ENCODE measurements at places on chromosomes 16 and 17. TPM values are rescaled to one million over a fixed set of nuclear protein-coding genes. Genes with fewer than 3 reads are reported as not detected.

Gene SLC6A2
- not detected for total RNA-seq

Gene TP53TG3C
- total RNA-seq, result 0.23 TPM

Gene CCL4
- total RNA-seq, result not detected

Gene BHLHA9
- not detected for total RNA-seq

Gene MYH2
- total RNA-seq, result not detected

Gene SSTR5
- total RNA-seq, result not detected

Gene CCDC78
- total RNA-seq, result 4.2 TPM

Gene KRT23
- total RNA-seq, result not detected

Gene SLC5A10
- total RNA-seq, result not detected

Gene RND2
- 0.11 TPM for total RNA-seq

Gene NTHL1
- 90.5 TPM for total RNA-seq

Gene SLFN13
- 0.80 TPM for total RNA-seq

Gene CA5A
- total RNA-seq, result not detected

Gene CCL8
- not detected for total RNA-seq

Gene TNFSF13
- total RNA-seq, result 0.37 TPM

Gene CD300LF
- not detected for total RNA-seq

Gene CACNG5
- not detected for total RNA-seq

Gene SPDYE4
- total RNA-seq, result not detected

Gene MYH13
- not detected for total RNA-seq

Gene MYH11
- total RNA-seq, result 0.03 TPM

DNA sequence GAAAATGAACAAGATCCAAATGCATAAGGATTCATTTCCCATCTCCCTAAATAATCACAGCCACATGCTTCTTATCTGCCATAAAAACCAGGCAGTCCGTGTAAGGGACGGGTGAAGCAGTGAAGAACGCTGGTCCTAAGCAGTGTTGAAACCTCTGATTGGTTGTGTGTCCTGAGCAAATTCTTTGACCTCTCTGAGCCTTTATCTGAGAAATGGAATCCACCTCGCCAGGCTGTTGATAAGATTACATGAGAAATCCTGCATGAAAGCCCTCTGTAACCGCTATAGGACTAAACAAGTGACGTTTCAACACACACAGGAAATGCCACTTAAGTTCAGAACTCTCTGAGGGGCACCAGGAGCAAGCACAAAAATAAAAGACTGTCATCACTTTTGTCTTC is 26.8 kb downstream of the GAS7 start:
- DNase-seq, result no peak

DNA sequence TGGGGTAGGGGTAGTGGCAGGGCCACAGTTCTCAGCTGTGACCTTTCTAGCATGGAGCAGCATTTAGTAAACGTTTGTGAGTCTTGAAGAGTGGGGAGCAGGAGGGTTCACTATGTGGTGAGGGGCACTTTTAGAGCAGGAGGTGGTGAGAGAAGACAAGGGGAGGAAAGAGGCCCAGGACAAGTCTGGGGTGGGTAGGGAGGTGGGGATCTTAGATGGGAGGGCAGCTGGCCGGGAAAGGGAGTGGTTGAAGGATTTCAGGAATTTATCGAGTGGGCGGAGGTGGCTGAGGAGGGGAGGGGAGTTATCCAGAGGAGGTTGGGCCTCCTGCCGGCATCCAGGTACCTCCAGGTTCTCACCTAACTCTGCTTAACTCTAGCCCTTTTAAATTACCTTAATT is 1.9 kb downstream of the CLEC16A start:
- no peak for DNase-seq

- DNase-seq, result no peak
These were observed 549.2 kb downstream of the MAF start for GRCh38 chr16:79051313-79051712.

DNA sequence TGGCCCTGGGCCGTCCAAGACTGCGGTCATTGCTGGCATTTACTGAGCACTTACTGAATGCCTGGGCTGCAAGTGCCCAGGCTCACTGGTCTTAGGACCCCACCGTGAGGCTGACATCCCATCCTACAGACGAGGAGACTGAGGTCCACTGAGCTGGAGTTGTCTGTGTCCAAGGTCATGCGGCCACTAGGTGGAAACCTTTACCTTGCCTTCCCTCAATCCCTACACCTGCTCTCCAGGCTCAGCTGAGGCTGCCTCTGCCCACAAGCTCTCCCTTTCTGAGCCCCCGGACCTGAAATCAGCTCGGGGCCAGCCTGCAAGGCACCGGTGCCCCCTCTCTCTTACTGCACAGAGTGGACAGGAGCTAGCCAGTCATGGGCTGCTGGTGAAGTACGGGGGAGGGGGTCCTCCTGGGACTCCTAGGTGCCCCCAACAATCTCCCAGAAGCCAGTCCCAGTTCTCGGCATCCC is 1.5 kb downstream of the CASKIN1 start:
- DNase-seq, result peak; percentile 67

GRCh38 chr16:78421181-78421708 is 321.8 kb downstream of the WWOX start:
- no peak for DNase-seq

DNA sequence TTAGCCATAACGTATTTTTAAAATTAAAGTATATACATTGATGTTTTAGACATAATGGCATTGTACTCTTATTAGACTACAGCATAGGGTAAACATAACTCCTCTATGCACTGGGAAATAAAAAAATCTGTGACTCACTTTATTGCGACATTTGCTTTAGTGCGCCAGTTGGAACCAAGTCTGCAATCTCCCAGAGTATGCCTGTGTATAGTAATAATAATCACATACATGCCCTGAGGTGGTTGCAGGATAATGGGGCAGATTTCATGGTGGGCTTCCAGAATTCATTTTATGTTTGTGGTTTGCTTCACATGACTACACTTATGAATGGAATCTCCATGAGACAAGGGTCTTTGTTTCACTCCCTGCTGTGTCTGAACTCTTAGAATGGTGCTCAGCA is 66.9 kb upstream of the N4BP1 start:
- DNase-seq, result no peak

DNA sequence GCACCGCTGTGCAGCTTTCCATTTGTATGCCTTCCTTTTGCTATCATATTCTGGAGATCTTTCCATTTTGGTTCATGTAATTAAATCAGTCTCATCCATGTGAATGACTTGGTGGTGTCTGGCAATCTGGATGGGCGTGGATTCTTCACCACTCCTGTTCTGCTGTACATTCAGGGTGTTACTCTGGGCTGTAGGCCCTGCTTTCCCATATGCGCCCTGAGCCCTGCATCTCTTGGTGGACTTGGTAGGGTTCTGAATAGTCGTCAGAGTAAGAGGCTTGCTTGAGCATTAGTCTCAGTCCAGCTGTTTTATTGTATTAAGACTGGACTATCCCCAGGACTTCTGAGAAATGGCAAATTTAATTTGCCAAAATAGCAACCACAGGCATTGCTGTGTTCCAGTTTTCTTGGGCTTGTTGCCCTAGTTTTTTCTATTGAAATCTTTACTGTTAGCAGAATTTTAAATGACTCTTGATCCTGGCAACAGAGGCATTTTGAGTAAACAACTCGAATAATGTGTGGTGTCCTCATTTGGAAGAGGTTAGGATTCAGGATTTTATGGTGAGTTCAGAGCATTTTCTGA is 14.9 kb downstream of the BANP start:
- no peak for DNase-seq

GRCh38 chr17:78958641-78959127 is 21.0 kb downstream of the LGALS3BP start:
- DNase-seq, result peak; percentile 42

GRCh38 chr17:69523244-69523861 is 108.9 kb downstream of the MAP2K6 start:
- DNase-seq, result peak; percentile 64

DNA sequence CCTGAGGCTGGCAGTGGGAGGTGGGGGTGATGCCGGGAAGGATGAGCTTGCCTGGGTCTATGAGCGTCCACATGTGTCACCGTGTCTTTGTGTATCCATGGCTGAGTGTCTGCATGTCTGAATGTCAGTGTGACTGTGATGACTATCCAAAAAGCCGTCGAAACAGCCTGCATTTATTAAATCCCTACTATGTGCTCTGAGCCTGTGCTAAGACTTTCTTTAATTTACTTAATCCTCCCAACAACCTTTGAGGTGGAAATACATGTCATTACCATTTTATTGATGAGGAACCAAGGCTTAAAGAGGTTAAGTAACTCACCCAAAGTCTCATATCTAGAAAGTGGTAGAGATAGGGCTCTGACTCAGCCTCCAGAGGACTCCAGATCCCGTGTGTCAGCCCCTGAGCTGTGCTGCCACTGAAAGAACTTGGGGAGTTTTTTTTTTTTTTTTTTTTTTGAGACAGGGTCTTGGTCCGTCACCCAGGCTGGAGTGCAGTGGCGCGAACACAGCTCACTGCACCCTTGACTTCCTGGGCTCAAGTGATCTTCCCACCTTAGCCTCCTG is 20.0 kb downstream of the ARHGAP23 start:
- no peak for DNase-seq

DNA sequence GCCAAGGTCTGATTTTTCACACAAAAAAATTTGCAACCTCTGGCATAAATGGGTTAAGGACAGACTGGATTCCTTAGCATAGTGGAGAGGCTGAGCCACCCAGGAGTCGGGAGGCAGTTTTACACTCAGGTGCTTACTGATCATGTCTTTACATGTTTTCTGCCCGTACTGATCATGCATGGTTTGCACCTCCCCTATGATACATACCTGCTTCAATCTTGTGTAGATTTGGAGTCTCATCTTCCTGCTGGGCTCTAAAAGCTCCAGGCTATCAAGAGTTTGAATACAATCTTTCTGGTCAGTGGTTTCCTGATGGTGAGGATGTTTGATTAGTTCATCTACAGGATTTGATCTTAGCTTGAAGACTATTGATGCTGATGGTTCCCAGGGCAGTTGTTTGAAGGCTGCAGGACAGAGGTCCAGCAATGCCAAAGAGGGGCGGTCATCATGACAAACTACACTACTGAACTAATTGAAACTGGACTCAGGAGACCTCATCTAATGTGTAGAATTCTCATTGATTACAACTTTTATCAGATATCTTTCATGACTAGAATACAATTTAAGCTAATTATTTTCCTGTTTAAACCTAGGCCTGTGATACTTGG is 6.9 kb downstream of the C1QBP start:
- no peak for DNase-seq

- DNase-seq, result peak; percentile 91
These were observed 2.8 kb downstream of the WNK4 start for GRCh38 chr17:42783062-42783790.

GRCh38 chr17:57404073-57404472 is 147.8 kb downstream of the MSI2 start:
- no peak for DNase-seq

GRCh38 chr17:19242323-19242722 is 5.2 kb downstream of the EPN2 start:
- DNase-seq, result no peak

DNA sequence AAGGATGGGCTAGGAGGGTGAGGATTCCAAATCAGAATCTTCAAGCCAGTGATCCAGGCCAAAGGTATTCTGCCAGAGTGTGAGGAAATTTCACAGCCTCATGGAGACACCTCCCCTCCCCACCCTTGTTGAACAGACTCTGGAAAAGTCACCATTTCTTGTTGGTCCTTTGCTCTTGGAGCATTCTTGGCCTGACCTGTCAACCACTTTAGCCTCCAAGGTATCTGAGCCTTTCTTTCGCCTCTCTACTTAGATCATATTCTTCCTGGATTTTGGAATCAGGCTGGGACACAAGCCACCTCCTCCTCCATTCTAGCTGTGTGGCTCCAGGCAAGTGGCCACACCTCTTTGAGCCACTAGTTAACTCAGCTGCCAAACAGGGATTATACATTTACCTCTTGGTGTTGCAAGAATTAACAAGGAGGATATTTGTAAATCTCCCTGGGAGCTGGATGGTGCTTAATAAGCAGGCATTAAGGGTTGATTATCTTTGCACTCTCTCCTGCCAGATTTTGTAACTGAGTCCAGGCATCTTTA is 193.5 kb downstream of the WWOX start:
- no peak for DNase-seq

GRCh38 chr17:1398931-1399678 is 917 bp downstream of the YWHAE start:
- no peak for DNase-seq

GRCh38 chr17:19644493-19645210 is 3.9 kb upstream of the ALDH3A2 start:
- no peak for DNase-seq

GRCh38 chr17:67746704-67747571 is 29.2 kb downstream of the NOL11 start:
- no peak for DNase-seq

GRCh38 chr16:15592324-15592723 is 50.6 kb downstream of the MARF1 start:
- no peak for DNase-seq

- no peak for DNase-seq
These were observed 63.4 kb upstream of the GSG1L start for GRCh38 chr16:28126684-28127620.

DNA sequence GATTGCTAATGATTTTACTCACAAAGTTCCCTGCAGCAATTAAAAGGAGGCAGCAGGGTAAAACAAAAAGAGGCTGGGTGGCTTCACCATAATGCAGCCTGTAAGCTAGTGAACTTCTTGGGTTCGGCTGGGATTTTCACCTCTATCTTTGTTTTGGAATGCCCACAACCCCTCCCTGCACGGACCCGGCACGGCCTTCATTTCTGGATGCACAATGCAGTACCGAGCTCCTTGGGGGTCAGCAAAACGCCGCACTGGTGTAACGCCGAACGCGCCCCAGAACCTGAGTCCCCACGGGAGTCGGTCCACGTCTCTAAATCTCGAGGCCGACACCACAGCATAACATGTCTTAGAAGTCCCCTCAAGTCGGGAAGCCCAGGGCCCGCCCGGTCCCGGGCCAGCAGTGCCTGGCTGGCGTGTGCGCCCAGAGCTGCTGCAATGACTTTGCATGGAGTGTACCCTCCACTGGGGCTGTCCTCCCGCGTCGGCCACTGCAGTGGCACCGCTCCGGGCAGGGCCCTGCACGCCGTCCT is 759 bp downstream of the UBE2O start:
- no peak for DNase-seq

DNA sequence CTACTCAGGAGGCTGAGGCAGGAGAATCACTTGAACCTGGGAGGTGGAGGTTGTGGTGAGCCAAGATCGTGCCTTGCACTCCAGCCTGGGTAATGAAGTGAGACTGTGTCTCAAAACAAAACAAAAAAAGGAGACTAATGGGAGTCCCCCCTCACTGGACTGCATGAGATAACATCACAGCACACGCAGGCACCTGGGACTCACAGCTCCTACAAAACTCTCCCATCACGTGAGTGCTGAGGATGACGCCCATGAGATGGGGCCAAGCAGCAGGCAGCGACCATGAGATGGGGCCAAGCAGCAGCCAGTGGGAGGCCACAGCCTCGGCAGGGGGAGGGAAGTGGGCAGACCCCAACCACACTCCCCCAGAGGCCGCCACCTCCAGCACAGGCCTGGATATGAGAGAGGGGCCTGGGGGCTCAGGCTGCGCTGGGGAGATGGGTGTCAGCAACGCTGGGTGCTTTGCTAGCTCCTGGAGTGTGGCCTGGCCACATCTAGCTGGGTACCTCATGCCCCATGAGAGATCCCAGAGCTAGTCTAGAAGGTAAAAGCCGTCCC is 15.4 kb downstream of the DNAAF8 start:
- DNase-seq, result no peak

DNA sequence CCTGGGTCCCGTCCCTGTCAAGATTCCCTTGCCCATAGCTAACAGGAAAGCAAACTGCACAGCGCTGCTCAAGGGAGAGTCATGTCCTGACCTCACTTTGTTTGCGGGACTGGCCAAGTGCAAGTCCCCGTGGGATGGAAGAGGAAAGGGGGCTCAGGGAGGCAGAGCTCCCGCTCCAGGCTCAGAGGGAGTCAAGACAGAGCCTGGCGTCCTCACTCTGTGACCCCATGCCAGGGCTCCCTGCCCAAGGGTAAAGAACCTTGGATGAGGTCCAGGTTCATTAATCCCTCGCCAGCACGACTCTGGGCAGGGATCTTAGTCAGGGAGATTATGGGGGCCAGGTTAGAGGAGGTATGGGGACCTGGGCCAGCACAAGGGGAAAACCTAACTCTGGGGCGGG is 51.5 kb upstream of the CBX4 start:
- no peak for DNase-seq
